ENCODE measurements at places on chromosomes 7 and 10.

GRCh38 chr10:82738592-82738991 lies 863.6 kb downstream of the NRG3 start:
- DNase-seq, result no peak

- DNase-seq, result no peak
Measured at GRCh38 chr10:29828440-29828894, 193.7 kb upstream of the SVIL start.

GRCh38 chr10:19828278-19829049 lies 12.2 kb downstream of the PLXDC2 start:
- no peak for DNase-seq

GRCh38 chr10:123703195-123703790 lies 37.1 kb downstream of the GPR26 start:
- DNase-seq, result no peak

GRCh38 chr10:104274762-104275721 lies 6.1 kb downstream of the GSTO2 start:
- peak; percentile 77 for DNase-seq

All from activated CD8-positive, alpha-beta memory T cell treated with anti-CD3 and anti-CD28 coated beads, Interleukin-2, amount 50 U/mL, for 48 hours (primary cell).